ENCODE measurements at places on chromosomes 1 and 21.
A peak's percentile ranks its signal among the peaks of the same experiment; 100 is the strongest.

GRCh38 chr1:147292631-147293251, 50.3 kb downstream of the CHD1L start:
- DNase-seq = no peak

DNA sequence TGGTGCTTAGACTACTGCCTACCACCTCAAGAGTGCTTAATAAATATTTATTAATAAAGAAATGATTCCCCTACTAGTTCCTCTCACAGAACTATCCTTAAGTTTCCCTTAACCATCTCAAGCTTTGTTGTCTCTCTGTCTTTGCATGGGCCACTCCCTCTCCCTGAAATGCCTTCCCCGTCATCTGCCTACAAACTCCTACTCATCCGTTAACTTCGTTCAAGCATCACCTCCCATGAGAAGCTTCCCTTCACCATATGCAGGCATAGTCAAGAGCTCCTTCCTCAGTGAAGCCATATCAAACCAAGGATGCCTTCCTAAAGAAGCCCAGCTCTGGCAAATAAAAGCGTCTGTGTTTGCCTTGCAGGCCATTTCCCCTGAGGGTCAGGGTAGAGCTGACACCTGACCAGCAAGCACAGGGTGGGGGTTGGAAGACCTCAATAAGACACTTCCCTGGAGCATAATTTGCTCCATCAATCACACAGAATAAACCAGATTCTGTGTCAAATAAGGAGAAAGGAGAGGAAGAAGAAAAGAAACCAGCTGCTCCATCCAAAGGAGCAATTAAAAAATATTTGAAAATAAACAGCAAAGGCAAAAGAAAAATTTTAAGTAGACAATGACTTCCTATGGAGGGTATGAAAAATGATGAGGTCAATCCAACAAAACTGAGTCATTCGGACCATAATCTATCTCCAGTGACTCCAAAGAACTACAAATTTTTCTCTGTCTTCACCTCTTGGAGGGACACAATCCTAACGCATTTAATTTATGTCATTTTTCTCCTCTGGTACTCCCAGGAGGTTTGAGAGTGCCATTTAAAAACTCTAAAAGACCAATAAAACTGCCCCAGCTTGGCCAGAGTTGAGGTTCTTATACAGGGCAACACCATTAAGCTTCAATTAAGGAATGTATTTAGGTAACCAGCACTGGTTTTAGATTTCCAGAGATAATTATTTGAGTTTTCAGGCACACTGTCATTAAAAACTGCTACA, 303.6 kb downstream of the KCNH1 start:
- no peak for DNase-seq

- no peak for DNase-seq
Measured at GRCh38 chr1:53073287-53073686, 11.3 kb downstream of the PODN start.

GRCh38 chr1:33256471-33257206, at the start of gene ZNF362:
Gene ZNF362, plus strand, starts transcription at chr1:33256492. Its CDS starts 14,083 bp downstream, at chr1:33270575.
- DNase-seq = peak; percentile 84

GRCh38 chr21:39182016-39182415, 1.2 kb downstream of the PSMG1 start:
- peak; percentile 3 for DNase-seq

DNA sequence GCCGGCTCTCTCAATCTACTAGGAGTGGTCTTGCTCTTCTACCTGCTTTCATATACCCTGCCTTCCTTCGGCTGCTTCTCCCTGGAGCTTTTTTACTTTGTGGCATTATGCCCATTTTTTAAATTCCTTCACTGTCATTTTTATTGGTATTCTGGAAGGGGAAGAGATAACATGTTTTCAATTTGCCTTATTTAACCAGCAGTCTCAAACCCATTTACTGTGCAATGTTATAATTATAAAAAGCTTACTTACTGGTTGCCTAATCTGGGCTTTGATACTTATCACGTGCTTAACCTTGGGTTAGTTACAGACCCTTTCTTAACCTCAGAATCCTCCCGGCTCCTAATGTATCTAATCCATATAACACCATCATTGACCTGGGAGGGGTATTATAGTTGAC, 128.1 kb downstream of the SIPA1L2 start:
- DNase-seq = no peak

GRCh38 chr1:16017461-16018303, at the start of gene HSPB7:
Gene HSPB7, minus strand, starts transcription at chr1:16018043. Its CDS starts 80 bp downstream, at chr1:16017963.
- DNase-seq = peak; percentile 76
